Thyroid gland (tissue), 4 donors: ENCODE measurements at places on chromosomes 6 and 20. TPM values are rescaled to one million over a fixed set of nuclear protein-coding genes. Genes with fewer than 3 reads are reported as not detected.

DNA sequence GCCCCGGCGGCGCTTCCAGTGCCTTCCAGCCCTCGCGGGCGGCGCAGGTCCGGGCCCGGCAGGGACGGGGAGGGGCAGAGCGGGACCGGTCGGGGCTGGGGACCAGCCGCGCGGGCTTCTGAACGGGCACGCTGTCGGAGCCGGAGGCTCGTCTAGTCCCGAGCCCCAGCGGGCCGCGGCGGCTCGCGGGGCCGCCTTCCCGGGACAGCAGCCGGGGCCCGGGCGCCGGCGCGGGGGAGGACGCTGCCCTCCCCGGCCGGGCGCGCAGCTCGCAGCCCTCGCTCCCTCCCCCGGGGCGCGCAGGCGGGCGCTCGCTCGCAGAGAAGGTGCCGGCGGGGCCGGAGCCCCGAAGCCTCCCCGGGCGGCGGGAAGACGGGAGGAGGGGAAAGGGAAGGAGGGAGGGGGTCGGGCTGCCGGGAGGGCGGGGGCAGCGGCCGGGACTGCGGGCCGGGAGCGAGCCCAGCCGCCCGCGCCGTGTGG lies 696 bp upstream of the SIRPA start:
- DNase-seq, result peak; percentile 64

Gene MAP3K7
- total RNA-seq, result 35.3 TPM

DNA sequence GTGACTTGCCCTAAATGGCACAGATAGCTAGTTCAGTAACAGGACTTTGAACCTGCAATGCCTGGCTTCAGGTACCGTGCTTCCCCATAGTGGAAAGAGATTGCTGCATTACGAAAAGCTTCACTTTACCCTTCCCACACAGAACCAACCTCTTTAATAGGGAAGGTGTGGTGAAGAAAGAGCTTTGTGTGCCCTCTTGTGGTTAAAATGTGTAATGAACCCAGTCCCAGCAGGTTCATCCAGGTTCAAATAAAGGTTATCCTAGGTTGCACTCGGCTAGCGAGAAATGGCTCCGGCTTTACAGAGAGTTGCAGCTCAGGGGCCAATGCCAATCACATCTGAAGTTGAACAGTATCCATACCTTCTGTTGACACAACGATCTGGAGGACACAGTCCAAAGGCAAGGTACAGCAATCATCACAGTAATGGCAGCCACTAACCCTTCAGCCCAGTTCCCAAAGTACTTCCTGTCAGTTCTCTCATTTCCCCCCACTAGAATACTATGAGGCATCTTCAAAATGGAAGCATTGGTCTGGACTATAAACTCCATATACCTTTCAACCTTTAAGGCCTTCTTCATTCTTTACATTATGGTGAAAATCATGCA lies 3.0 kb downstream of the DEFB115 start:
- no peak for DNase-seq

DNA sequence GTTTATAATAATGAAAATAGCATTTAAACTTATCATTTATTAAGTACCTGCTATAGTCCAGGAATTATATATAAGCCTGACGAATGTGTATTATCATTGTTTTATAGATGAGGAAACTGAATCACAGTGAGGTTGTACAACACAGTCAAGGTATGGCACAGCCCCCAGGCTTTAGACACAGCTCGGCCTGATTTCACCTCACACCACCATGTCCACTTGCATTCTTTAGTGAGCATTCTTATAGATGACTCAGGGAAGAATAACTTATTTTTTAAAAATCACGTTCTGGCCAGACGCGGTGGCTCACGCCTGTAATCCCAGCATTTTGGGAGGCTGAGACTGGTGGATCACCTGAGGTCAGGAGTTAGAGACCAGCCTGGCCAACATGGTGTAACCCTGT lies 289.0 kb downstream of the SYNE1 start:
- no peak for DNase-seq

- peak; percentile 20 for DNase-seq
Measured at GRCh38 chr6:169780571-169781091, 29.2 kb downstream of the ERMARD start.

GRCh38 chr6:22896696-22897095 lies 327.3 kb downstream of the HDGFL1 start:
- DNase-seq, result no peak

DNA sequence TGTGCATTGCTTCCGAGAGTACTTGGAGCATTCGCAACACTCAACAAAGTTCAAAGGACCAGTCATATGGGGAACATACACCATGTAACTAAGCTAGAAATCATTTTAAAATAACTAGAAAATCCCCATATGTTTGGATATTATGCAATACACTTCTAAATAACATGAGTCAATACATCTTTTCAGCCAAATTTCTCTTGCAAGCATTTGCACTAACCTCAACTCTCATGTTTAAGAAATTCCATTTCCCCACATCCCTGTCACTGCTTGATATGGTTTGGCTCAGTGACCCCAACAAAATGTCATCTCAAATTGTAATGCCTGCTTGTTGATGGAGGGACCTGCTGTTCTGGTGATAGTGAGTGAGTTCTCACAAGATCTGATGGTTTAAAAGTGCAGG lies 85.7 kb upstream of the CST7 start:
- DNase-seq, result no peak

Gene SAMD5
- total RNA-seq, result 8.0 TPM

- DNase-seq, result no peak
Measured at GRCh38 chr20:46990596-46991104, 96.0 kb downstream of the EYA2 start.

GRCh38 chr6:37502703-37503291 lies 3.1 kb upstream of the CCDC167 start:
- no peak for DNase-seq

GRCh38 chr6:70738028-70738427 lies 70.3 kb downstream of the SMAP1 start:
- DNase-seq, result no peak
